ENCODE measurements at places on chromosomes 1 and 21.

- no peaks in the 10 kb centered on the region for H3K36me3 ChIP-seq
- H3K27ac ChIP-seq: no peak overlapping the region
- H3K27me3 ChIP-seq: peaks cover 28% of the 10 kb centered on the region
- no peaks in the 10 kb centered on the region for H3K4me1 ChIP-seq
- no peak for DNase-seq
Measured at GRCh38 chr1:165162671-165163241, 193.8 kb downstream of the LMX1A start.

GRCh38 chr1:243738020-243738419 lies 112.0 kb downstream of the AKT3 start:
- H3K4me3 ChIP-seq: no peak overlapping the region
- no peak overlapping the region for H3K27ac ChIP-seq
- H3K36me3 ChIP-seq: peaks cover 8% of the 10 kb centered on the region

GRCh38 chr1:47618222-47618720 lies 180.4 kb downstream of the FOXD2 start:
- peaks cover 16% of the 10 kb centered on the region for H3K27me3 ChIP-seq
- no peak for DNase-seq
- H3K4me1 ChIP-seq: no peaks in the 10 kb centered on the region

DNA sequence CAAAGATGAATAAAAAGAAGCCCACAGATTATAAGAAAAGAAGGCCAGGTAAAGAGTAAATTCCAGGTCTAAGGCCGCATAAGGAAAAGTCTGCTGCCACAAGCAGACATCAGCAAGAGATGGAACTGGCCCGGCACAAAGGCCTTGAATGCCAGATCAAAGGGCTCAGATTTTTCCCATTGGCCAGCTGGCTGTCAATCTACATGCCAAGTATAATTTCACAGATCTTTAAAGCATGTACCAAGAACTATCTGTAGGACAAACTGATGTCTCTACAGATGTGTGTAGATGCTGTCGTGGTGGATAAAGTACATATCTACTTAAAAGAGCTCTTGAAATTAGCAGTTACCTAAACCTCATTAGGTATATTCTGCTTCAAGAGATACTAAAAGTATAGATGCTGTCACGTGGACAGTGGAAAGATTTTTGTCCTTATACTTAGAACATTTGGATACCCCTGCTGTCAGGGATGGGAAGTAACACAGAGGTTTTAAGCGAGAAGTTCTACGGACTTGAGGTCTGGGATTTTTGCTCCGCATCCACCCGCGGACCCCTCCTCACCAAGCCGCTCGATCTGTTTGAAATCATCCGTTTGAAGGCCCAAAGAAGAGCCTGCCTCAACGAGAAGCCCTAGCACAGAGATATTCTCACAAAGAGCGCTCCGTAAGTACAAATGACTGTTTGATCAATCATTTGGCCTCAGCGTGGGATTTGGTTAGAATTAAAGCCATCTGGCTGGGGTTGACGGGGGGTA lies 10.1 kb downstream of the GLIS1 start:
- no peak for DNase-seq
- H3K4me1 ChIP-seq: no peaks in the 10 kb centered on the region
- H3K4me3 ChIP-seq: no peak overlapping the region
- H3K27ac ChIP-seq: no peak overlapping the region
- no peaks in the 10 kb centered on the region for H3K36me3 ChIP-seq
- peaks cover 24% of the 10 kb centered on the region for H3K27me3 ChIP-seq

GRCh38 chr1:173937062-173937461 lies 19.9 kb upstream of the SERPINC1 start:
- H3K36me3 ChIP-seq: peaks cover 27% of the 10 kb centered on the region
- DNase-seq: no peak
- no peak overlapping the region for H3K4me3 ChIP-seq
- no peaks in the 10 kb centered on the region for H3K27me3 ChIP-seq
- H3K27ac ChIP-seq: no peak overlapping the region

DNA sequence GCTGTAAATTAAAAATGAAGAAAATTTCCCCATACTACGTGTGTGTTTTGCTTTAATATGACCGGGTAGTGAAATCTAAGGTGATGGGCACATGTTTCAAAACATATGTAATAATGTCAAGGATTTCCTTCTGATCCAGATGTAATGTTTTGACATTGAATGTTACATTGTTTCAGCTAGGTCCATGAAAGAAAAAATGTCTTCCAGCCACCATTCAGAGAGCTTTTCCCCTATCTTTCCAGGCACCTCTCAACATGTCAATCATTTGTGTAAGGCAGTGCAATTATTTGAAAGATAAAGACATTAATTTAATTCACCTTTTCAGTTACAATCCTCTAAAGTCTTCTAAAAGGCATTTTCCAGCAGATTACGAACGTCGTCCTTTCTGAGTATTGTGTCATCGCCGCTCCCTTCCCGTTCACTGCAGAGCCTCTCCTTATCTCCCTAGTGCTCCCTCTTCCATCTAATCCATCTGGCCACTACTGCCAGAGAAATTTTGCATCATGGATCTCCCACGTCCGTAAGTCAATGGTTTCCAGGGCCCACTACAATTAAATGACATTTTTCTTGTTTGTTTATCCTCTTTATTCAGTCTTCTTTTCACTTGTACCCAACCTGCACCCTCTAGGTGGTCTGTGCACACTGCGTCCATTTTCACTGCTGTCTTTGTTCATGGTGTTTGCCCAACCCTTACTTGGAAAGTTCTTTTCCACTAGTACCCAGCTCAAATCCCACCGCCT lies 1.3 kb upstream of the VAMP3 start:
- no peak overlapping the region for H3K4me3 ChIP-seq
- no peak overlapping the region for H3K27ac ChIP-seq
- DNase-seq: no peak

- H3K27me3 ChIP-seq: no peaks in the 10 kb centered on the region
- peaks cover 8% of the 10 kb centered on the region for H3K36me3 ChIP-seq
- no peak overlapping the region for H3K27ac ChIP-seq
- DNase-seq: no peak
- H3K4me3 ChIP-seq: no peak overlapping the region
Measured at GRCh38 chr1:235277709-235278108, 50.3 kb downstream of the ARID4B start.

DNA sequence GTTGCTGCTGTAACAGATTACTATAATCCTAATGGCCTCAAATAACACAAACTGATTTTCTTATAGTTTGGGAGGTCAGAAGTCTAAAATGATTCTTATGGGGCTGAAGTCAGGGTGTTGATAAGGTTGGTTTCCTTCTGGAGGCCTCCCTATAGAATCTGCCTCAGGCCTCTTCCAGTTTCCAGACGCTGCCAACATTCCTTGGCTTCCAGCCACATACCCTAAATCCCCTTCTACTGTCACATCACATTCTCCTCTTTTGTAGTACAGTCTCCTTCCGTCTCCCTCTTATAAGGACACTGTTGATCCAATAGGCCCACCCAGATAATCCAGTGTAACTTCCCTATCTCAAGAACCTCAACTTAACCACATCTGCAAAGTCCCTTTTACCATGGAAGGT lies 145.3 kb upstream of the NCAM2 start:
- no peaks in the 10 kb centered on the region for H3K36me3 ChIP-seq
- no peaks in the 10 kb centered on the region for H3K27me3 ChIP-seq
- no peak overlapping the region for H3K4me3 ChIP-seq
- DNase-seq: no peak

- no peak for DNase-seq
- no peak overlapping the region for H3K27ac ChIP-seq
- peaks cover 5% of the 10 kb centered on the region for H3K4me1 ChIP-seq
- H3K36me3 ChIP-seq: peaks cover 6% of the 10 kb centered on the region
- peaks cover 55% of the 10 kb centered on the region for H3K27me3 ChIP-seq
Measured at GRCh38 chr1:118978914-118979701, 9.0 kb downstream of the TBX15 start.

DNA sequence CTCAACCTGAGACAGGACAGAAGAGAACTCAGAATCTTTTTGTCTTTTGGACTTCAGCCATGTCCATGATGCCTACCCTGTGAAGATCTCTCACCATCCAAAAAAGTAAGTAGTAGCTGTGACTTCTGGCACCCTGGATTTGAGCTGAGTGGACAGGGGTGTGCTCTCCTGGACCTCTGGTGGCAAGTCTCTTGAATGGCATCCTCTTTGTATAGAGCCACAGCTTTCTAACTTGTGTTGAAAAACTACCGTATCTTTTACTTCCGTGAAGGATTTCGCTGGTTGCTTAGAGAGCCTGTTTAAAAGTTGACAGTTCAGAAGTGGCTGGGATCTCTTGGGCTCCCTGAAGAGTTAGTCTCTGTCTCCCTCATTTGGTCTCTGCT lies 1.8 kb downstream of the MFN2 start:
- peak overlapping the region; percentile 96 for H3K27ac ChIP-seq
- peaks cover 39% of the 10 kb centered on the region for H3K4me1 ChIP-seq
- DNase-seq: no peak

- H3K27me3 ChIP-seq: no peaks in the 10 kb centered on the region
- H3K4me1 ChIP-seq: no peaks in the 10 kb centered on the region
- H3K36me3 ChIP-seq: no peaks in the 10 kb centered on the region
- no peak overlapping the region for H3K27ac ChIP-seq
- no peak for DNase-seq
Measured at GRCh38 chr1:189804352-189804751, 673.3 kb downstream of the BRINP3 start.

DNA sequence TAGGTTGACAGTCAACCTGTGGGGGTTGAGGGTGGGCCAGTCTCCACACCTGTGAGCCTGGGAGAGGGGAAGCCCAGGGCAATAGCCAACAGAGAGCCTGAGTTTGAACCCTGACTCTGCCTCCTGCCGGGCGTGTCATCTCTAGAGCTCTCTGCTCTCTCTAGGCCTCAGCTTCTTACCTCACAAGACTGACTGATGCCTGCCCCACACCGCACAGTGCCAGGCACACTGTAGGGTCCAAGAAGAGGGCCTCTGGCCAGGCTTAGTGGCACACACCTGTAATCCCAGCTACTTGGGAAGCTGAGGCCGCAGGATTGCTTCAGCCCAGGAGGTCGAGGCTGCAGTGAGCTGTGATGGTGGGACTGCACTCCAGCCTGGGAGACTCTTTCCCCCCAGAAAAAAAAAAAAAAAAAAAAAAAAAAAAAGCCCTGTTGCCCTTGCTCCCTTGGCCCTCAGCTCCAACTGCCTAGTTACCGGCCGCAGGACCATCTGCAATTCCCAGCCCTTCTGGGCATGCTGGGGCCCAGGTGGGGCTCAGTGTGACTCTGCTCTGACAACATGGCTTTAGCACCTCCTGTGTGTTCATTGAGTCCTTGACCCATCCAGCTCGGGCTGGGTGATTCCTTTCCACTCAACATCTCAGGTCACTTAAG lies 25.1 kb downstream of the GRHL3 start:
- peaks cover 2% of the 10 kb centered on the region for H3K4me1 ChIP-seq
- no peak overlapping the region for H3K27ac ChIP-seq
- H3K4me3 ChIP-seq: no peak overlapping the region
- peaks cover 56% of the 10 kb centered on the region for H3K27me3 ChIP-seq
- no peak for DNase-seq

DNA sequence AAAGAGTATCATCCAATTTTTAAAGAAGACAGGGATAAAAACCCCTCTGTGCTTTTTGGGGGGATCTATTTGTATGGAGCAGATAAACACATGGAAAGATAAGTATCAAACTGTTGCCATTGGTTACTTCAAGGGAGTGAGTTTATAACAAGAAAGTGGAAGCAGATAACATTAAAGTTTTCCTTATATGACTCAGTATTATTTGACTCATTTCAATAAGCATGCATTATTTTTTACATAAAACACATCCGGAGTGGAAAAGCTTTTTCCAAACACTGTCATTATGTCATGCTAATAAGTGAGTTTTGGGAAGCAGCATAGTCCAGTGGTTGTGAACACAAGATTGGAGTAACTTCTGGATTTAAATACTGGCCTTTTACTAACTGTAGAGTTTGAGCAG lies 452.2 kb downstream of the LTN1 start:
- no peak for DNase-seq
- no peaks in the 10 kb centered on the region for H3K36me3 ChIP-seq
- H3K27me3 ChIP-seq: no peaks in the 10 kb centered on the region
- H3K27ac ChIP-seq: no peak overlapping the region

All from stimulated activated naive B cell treated with anti-CD40 and anti-IgM and Interleukin-4, amounts not matched to agents 10 μg/mL and 1 μg/mL and 100 μg/mL, for 72 hours (primary cell).